ENCODE measurements at places on chromosomes 1 and 21.

- no peak for DNase-seq
Measured at GRCh38 chr1:218771931-218772330, 401.7 kb upstream of the LYPLAL1 start.

DNA sequence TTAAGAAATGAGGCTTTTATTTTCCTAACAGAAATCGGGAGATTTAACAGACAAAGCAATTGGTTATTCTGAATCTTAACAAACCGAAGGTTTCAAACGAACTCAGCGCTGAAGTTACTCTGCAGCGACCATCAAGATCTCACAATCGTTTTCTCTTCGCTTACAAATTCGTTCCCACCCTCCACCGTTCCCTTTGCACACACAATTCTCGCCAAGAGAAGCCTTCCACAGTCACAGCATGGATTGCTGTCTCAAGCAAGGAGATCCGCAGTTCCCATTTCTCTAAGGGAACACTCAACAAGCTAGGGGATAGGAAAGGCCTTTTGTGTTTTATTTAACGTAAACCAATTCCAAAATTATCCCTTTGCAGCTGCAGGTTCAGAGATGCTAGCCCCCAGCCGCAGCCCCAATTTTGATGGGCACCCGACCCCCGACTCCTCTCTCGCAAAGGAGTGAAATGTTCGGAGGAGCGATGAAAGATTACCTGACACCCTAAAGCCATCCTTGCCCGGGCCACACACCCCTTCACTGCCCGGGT, 755 bp downstream of the FBXO42 start:
- DNase-seq: no peak

- no peak for DNase-seq
Measured at GRCh38 chr1:164937291-164937690, 378.3 kb downstream of the PBX1 start.

DNA sequence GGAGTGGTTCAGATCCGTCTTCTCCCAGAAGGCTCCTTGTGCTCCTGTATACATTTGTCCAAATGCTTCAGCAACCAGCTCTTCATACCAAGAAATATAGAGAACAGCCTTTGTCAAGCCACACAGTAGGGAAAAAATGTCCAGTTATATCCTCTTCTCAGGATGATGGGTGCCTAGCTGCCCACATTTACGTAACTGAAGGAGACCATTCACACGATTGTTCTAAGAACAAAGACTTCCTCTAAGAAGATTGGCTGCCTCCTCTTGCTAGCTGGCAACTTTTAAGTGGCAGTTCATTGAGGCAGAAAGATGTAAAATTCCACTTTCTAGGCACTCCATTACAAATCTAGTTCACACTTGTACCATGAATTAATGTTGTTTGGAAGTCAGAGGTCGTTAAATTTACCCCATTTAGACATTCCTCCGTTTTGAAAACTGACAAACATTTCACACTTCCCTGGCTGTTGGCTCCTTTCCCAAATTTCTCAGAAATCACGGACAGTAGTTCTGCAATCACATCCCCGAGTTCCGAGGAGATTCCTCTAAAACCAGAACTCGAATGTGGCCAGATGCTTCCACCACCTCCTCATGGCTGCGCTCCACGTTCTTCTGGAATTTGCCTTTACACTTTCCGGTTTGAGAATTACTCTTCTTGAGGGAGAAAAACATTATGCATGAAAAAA, 45.6 kb upstream of the CSF1 start:
- DNase-seq: no peak

GRCh38 chr1:74771913-74772515, 39.1 kb downstream of the TYW3 start:
- peak; percentile 44 for DNase-seq

DNA sequence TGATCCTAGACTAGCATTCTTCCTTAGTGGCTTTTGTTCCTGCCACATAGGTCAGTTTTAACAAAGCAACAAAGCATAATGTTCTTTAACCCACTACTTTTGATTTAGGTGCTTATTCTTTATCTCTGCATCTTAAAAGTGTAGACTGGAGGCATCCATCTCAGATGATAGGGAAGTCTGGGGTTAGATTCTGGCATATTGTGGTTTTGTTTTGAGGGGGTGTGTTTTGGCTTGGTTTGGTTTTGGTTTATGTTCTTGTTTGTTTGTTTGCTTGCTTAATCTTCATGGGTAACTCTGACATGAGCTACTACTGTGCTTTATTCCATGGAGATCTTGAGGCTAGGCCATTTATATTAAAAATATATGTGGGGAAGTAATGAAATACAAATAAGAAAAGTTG, 40.3 kb upstream of the MYOCOS start:
- no peak for DNase-seq

- DNase-seq: no peak
Measured at GRCh38 chr21:28253338-28253737, 739.3 kb downstream of the LTN1 start.

GRCh38 chr1:18645747-18646090, 15.1 kb downstream of the PAX7 start:
- DNase-seq: no peak

DNA sequence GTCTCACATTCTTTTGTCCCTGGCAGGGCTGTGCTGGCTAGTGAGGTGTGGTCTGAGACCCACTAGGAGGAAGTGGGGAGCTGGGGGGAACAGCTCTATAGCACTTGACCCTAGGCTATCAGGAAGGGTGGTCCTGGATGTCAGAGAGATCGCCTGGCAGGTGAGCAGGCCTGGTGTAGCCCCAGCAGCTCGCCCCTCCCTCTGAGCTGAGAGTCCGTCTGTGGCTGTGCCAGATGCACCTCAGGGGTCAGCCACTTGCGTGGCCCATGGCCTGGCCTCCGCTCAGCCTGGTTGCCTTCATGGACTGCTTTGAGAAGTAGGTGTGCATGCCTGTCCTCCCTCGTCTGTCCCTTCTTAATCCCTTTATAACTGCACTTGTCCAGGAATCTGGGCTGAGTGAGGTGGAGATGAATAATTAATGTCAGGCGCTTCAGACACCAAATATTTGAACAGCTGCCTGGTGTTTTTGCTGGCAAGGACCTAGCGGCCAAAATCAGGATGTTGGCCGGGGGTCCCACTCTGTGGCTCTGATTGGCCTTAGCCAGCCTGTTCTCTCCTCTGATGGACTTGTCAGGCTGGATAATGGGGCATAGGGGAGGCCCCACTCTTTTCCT, 30.5 kb downstream of the TMEM53 start:
- no peak for DNase-seq

GRCh38 chr1:11653101-11653860, 948 bp downstream of the FBXO2 start:
- no peak for DNase-seq

- DNase-seq: peak; percentile 70
Measured at GRCh38 chr1:145858238-145858900, 512 bp downstream of the PIAS3 start.

DNA sequence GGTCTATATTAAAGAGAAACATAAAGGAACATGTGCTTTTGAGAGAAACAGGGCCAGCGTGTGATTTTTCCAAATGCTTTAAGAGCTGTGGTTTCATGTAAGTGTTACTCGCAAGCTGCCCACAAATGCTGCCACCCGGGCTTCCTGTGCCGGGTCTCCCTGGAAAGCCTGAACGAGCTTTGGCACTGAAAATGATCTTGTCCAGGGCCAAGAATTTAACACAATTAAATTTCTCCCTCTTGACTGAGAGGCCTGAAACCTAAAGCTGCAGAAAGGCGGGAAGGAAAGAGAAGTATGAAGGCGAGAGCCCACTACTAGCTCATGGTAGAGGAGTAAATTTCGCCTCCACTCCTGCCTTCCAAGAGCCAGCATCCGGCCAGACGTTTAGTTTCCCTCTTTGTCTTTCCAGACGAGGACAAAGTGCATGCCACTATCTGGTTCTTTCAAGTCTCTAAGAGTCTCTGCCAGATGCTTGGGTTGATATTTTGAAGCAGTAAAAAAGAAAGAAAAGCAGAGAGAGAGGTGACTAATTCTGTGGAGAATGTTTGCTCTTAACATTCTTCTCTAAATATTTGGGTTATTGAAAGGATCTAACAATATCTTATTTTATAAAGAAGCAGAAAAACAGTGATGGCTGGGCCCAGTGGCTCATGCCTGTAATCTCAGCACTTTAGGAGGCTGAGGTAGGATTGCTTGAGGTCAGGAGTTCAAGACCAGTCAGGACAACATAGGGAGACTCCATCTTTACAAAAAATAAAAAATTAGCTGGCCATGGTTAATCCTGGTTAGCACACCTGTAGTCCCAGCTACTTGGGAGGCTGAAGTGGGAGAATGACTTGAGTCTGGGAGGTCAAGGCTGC, 100.0 kb upstream of the HNRNPU start:
- DNase-seq: no peak

GRCh38 chr1:228374711-228375577, 31.7 kb downstream of the TRIM11 start:
- DNase-seq: no peak

GRCh38 chr1:240424740-240425464, 187.1 kb downstream of the GREM2 start:
- no peak for DNase-seq

- DNase-seq: no peak
Measured at GRCh38 chr21:44520326-44521300, 19.4 kb downstream of the KRTAP10-1 start.

DNA sequence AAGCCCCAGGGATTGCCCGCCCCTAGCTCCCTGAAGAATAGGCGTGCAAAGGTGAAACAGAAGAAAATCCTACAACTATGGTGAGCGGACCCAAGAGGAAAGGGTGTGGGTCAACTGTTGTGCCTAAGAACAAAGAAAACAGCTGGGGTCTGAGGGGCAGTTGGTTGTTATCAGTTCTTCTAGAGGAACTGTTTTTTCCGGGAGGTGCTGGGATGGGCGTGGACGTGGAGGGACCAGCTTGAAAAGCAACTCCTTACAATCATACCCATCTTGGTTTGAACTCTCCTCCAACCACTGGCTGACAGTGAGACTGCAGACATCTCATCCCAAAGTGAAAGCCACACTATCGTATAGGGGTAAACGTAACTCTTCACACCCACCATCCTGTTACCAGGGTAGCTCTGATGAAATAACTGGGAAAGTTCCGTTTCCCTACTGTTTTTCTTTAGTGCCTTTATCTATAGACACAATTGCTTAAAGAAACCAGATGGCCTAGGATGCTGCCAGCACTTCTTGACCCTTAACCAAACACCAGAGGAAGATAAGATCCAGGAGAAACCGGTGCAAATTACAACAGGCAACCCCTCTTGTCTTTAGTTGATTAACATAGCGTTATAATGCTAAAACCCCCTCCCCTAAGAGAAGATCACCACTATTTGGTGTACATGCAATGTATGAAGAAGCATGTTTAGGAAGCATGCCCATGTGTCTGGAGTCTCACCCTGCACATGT, 25.6 kb upstream of the FAM89A start:
- no peak for DNase-seq

- DNase-seq: no peak
Measured at GRCh38 chr1:150971583-150972416, 2.8 kb downstream of the CERS2 start.

GRCh38 chr1:109116286-109116685, 2.4 kb downstream of the ELAPOR1 start:
- DNase-seq: no peak

GRCh38 chr1:22533244-22533895, 29.9 kb upstream of the EPHA8 start:
- no peak for DNase-seq

DNA sequence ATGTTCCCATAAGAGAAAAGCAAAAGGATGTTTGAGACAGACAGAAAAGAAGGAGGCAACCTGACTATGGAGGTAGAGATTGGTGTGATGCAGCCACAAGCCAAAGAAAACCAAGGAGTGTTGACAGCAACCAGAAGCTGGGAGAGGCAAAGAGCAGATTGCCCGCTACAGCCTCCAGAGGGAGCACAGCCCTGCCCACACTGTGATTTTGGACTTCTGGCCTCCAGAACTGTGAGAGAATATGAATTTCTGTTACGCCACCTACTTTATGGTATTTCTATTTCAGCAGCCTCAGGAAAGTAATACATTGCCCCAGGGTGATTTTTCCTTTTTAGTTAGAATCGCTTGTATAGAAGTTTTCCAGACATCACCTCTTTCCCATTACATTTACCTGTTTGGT, 28.4 kb downstream of the SLAMF6 start:
- no peak for DNase-seq
